ENCODE measurements at places on chromosomes 5 and 9.

DNA sequence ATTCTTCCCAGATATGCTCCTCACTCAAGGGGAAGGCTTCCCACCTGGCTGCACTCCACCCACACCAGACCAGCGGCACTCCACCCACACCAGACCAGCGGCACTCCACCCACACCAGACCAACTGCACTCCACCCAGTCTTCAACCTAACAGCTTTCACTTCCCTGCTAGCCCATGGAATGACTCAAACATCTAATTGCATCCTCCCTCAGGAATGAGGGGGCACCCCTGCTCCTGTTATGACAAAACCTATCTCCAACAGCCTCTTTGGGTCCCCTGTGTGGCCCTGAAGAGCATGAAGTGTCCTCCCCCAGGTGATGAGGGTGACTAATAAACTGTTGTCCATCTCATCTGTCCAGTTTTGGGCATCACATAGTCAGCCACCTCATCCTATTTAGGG is 556.6 kb upstream of the TUSC1 start:
- no peak for DNase-seq

GRCh38 chr5:179325296-179326031 is 19.8 kb downstream of the ADAMTS2 start:
- no peak for DNase-seq

DNA sequence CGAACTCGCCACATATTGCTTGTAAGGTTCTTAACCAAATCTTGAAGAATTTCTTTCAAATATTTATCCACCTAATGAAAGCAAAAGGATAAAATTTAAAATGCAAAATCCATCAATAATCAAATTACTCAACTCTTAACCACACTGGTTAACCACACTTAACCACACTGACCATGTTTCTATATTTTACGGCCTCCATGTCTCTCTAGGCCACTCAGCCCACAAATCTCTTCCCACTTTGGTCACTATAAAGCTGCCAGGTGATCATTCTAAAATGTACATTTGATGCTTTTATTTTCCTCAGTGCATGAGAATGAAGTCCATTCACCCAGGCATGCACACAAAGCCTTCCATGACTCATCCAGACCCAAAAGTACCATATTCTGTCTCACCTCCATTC is 56.4 kb upstream of the OR2K2 start:
- no peak for DNase-seq

DNA sequence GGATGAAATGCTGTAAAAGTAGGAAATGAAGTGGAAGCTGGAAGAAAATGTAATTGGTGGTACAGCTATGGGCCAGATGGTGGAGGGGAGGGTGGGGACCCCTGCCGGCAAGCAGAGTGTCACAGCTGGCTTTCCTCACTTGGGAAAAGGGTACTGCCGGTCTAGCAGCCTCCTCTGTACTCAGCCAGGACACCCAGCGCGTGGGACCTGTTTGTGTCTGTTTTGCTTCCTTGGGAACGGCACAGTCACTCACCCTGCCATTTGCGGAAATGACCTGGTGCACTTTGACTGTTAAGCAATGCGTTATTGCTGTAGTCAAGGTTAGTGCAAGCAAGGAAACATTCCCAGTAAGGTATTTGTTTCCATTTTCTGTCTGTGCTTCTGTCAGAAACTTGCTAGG is 10.1 kb downstream of the TMEM252 start:
- no peak for DNase-seq

GRCh38 chr9:92671323-92671722 is 1.4 kb upstream of the IPPK start:
- DNase-seq: no peak

DNA sequence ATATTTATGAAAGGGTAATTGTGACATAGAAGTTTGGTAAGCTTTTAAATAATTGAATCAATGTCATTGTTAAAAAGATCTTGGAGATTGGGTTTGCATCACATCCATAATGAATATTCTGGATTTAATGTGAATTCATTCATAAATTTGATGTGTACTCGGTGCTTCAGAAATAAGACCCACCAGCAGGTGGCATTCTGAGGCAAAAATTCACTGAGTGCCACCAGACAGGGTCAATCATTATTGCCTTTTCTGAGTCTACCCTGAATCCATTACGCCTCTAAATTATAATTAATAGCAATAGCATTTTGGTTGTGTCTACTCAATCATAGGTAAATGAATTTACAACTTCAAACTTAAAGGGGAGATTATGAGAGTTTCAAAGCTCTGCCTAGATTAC is 1.0 kb downstream of the TRPC7 start:
- DNase-seq: no peak

DNA sequence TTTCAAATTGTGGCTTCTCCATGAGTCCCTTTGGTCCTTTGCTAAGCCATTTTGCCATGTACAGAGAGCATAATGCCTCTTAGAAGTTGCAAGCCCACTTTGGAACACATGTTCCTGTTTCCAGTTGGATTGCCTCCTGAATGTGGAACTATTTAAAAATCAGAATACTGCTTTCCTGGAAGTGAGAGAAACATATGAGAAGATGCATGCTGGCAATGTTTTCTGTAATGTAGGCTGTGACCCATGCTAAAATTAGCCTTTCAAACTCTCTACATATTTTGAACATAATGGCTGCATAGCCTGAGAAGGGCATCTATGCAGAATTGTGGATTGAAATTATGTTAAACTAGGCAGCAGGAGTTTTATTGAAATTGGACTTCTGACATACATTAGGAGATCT is 175.5 kb upstream of the PAPPA start:
- no peak for DNase-seq

DNA sequence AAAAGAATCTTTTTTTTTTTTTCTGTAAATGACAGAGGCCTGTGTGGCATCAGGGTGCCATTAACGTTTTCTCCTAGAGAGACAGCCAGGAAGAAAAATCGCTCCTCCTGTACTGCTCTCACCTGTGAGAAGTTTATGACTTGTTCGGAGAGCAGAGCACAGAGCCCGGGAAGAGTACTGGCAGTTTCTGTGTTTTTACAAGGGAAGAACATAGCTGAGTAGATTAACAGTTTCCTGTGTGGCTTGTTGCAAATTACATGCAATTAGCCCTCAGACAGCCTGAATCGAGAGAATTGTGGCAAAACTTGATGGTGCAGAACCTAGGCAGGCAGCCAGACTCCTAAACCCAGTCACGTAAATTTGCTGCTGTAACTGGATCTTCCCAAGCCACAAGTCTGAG is 32.1 kb downstream of the PRKACG start:
- DNase-seq: no peak

DNA sequence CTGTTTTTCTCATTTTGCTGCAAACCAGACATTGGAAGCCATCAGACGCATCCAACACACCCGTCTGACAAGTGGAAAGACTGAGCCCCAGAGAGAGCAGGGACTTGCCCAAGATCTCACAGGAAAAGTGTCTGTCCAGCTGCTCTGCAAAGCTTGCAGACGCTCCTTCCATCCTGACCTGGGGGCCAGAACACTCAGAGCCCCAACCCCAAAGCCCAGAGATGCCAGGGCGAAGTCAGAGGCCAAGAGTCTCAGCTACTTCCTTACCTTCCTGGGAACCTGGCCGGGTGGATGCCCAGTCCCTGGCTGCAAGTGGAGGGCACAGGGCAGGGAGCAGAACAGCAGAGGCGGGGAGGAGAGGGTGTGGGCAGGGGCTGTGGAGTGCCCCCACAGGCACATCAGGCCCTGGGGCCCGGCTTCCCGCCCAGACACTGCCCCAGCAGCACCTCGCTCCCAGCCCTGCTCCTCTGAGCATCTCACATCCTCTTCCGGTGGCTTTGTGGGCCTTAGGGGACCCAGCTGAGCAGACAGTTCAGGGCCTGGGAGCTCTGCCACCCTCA is 9.7 kb upstream of the RALGDS start:
- DNase-seq: no peak

GRCh38 chr9:101458963-101459631 is 23.5 kb upstream of the ALDOB start:
- DNase-seq: no peak

- no peak for DNase-seq
These were observed 9.6 kb upstream of the DMRT3 start for GRCh38 chr9:966870-967269.

- DNase-seq: no peak
These were observed 62.9 kb downstream of the DENND1A start for GRCh38 chr9:123867034-123867433.

DNA sequence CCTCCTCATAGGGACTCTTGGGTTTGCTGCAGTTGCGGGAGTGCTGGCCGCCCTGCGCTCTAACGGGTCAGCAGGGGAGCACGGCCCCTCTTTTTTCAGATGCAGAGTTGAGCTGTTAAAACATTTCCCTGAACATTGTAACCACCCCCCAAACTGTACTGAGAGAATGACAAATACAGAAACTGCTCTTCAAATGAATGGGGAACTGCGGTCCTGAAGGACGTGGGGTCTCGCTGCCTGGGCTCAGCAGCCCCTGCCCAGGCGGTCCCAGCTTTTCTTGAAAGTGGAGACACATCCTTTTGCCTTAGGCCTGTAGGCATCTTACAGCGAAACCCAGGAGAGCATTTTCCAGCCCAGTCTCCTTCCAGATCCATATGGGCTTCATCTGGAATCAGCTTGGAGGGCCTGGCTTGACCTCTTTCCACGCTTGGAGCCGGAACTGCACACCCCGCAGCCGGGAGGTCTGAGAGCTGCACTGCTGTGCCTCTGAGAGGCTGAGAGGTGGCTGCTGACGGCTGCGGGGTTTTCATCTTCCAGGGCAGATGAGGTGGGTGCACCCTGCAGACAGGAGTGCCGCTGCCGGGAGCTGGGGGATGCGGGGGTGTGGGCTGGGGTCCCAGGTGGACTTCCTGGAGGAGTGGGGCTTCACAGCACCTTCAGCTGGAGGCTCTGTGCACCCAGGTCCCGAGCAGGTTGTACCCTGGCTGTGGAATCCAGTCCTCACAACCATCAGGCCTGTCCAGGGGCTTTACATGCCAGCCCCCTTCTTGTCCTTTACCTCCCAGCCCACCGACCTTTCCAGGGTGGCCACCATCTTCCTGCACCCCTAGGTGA is 1.2 kb upstream of the AGPAT2 start:
- no peak for DNase-seq

GRCh38 chr9:121048618-121049017 is 1.5 kb downstream of the C5 start:
- DNase-seq: no peak

Measured in stimulated activated CD8-positive, alpha-beta memory T cell treated with anti-CD3 and anti-CD28 coated beads, Interleukin-15, amount 100 ng/mL, for 24 hours (primary cell).